ENCODE measurements at places on chromosomes 2 and 18. TPM values are rescaled to one million over a fixed set of nuclear protein-coding genes. Genes with fewer than 3 reads are reported as not detected.

Gene MC5R
- total RNA-seq = not detected

Gene EFR3B
- total RNA-seq = 0.09 TPM

Gene REG3A
- total RNA-seq = 0.31 TPM

Gene NOSTRIN
- 50.9 TPM for total RNA-seq

Gene EIF2AK3
- 7.4 TPM for total RNA-seq

Gene MTCL1
- 5.9 TPM for total RNA-seq

Gene ERFE
- total RNA-seq = 6.5 TPM
